ENCODE measurements at places on chromosomes 5 and 9.

DNA sequence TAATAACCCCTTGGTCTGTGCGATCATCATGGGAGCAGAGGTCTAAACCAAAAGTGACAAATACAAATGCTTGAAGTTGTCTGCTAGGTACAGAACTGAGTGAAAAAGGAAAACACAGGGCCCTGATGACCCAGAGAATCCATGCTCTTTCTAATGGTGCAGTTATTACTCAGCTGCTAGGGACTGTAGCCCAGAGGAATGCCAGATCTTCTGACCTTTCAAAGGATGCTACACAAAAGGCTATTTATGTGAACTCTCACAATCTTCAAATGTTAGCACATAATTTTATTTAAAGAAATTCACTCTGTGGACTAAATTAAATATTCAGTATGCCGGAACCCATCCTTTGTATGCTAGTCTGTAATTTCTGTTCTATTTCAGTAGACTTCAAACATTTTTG lies 79.9 kb downstream of the PRR16 start:
- DNase-seq: no peak

- peak; percentile 55 for DNase-seq
Observed at GRCh38 chr5:94849821-94850736, 231.6 kb downstream of the SLF1 start.

DNA sequence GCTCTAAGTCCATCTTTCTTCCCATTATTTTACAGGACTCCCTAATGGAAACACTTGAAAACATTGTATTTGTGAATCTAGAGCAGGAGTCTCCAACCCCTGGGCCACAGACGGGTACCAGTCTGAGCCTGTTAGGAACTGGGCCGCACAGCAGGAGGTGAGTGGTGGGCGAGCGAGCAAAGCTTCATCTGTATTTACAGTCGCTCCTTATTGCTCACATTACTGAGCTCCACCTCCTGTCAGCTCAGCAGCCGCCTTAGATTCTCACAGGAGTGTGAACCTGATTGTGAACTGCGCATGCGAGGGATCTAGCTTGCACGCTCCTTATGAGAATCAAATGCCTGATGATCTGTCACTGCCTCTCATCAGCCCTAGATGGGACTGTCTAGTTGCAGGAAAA lies 111.0 kb downstream of the MED27 start:
- no peak for DNase-seq

DNA sequence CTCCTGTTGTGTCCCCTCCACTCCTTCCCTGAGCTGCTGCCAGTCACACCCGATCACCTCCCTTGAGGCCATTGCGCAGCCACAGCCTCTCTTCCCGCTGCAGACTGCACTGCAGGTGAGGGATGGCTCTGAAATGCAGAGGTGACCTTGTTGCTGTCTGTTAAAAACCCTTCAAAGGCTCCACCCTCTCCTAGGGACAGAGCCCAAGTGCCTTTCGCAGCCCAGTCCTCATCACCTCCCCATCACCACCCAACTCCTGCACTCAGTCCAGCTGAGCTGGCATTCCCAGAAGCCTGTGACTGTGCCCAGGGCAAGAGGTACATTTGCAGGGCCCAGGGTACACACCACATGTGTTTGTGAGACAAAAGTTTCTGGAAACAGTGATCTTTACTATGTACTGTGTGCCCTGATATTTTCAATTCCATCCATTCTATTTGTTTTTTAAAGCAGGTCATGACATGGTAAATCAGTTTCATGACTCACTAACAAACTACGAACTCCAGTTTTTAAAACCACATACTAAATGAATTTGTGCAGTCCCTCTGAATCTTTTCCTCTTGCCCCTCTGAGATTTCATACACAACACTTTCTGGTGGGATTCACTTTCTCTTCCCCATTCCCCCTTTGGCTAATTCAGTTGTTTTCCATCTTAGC lies 73.0 kb upstream of the SPOCK1 start:
- DNase-seq: no peak

- DNase-seq: no peak
Observed at GRCh38 chr9:72955571-72955970, 2.7 kb upstream of the ALDH1A1 start.

GRCh38 chr5:173319646-173320045 lies 8.6 kb downstream of the STC2 start:
- DNase-seq: no peak

DNA sequence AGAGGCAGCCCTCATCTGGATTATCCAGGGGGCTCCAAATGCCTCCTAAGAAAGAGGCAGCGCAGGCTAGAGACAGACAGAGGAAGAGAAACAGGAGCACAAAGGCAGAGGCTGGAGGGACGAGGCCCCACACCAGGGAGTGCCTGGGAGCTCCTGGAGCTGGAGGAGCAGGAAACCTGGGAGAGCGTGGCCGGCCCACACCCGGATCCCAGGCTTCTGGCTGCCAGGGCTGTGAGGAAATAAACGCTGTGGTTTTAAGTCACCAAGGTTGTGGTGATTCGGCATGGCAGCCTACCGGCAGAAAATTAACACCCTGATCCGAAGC lies 165.5 kb downstream of the OLFM1 start:
- no peak for DNase-seq

GRCh38 chr9:70195456-70195855 lies 63.3 kb upstream of the SMC5 start:
- DNase-seq: no peak

GRCh38 chr5:125776656-125777139 lies 646.5 kb upstream of the GRAMD2B start:
- no peak for DNase-seq

DNA sequence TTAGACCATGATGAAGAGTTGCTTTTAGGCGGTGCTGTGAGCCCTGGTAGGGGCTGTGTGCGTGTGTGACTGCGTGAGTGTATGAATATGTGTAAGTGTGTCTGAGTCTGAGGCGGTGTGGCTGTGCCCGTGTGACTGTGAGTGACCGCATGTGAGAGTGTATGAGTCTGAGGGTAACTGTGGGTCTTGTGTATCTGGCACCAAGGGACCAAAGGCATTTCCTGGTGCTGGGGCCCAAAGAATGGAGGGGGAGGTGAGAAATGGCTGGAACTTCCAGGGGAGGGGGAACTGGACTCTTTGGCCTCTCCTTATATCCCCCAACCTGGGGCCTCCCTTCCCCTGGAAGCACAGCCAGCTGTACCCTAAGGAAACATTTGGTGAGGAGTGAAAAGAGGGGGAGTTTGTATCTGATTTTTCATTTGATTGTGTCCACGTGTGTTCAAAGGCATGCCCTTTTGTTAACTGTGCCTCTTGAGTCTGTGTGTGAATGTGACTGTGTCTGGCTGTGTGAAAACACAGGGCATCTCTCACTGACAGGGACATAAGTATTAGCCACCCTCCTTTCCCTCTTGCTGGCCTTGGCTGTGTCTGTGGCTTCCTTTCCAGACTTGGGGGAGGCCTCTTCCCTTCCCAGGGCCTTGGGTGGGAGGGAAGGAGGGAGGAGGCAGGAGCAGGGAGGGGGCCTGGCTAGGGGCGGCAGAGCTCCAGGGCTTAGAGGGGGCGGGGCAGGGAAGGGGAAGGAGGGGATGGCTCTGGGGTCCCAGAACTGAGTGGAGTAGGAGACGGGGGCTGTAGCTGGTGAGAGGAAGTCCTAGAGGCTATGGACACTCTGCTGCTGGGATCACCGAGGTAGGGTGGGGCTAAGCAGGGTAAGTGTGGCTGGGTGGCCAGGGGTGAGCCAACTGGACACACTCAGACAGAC lies 1.4 kb downstream of the IL11RA start:
- no peak for DNase-seq

DNA sequence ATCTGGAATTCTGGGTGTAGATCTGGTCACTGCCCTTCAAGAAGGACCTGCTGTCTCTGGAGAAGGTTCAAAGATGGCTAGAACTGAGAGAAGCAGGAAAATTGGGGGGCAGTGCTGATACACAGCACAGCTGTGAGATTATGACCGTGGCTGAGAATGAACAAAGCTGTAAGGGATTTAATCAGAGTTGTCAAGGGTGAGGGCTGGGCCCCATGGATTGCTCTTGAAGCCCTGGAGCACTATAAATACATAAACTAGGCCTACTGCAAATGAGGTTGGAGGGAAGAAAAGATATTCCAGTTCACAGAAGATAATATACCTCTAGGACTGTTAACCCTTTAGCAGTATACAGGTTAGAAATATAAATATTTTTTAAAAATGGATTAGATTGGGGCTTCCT lies 86.3 kb upstream of the KLF9 start:
- DNase-seq: no peak

GRCh38 chr9:72039532-72039931 lies 20.9 kb downstream of the C9orf57 start:
- DNase-seq: no peak

GRCh38 chr9:126058011-126058531 lies 268.6 kb upstream of the MVB12B start:
- no peak for DNase-seq

- DNase-seq: no peak
Observed at GRCh38 chr9:70283848-70284247, 25.1 kb downstream of the SMC5 start.

DNA sequence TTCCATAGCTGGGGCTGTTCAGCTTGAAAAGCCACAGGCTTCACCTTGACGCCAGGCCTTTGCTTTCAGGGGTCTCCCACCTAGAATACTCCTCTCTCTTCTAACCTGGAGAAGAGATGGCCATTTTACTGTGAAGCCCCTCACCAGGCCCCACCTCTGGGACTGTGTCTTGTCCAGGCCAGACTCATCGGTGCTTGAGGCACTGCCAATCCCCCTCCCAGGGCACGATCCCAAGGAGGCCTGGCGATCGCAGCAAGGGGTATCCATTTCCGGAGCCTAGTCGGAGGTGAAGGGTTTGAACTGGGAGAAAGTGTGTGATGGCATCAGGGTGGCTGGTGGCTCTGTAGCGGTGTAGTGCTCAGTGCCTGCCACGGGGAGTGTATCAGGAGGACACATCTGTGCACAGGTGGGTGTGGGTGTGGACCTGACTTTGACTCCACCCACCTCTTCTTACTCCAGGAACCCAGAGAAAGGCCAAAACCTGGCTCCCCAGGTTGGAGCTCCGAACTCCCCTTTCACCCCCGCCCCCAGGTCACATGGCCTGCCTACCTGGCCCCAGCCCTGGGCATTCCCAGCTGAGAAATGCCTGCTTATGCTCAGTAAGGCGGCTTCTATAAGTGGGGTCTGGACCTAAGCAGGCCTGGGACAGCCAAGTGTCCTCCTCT lies 27.4 kb upstream of the ENHO start:
- no peak for DNase-seq

DNA sequence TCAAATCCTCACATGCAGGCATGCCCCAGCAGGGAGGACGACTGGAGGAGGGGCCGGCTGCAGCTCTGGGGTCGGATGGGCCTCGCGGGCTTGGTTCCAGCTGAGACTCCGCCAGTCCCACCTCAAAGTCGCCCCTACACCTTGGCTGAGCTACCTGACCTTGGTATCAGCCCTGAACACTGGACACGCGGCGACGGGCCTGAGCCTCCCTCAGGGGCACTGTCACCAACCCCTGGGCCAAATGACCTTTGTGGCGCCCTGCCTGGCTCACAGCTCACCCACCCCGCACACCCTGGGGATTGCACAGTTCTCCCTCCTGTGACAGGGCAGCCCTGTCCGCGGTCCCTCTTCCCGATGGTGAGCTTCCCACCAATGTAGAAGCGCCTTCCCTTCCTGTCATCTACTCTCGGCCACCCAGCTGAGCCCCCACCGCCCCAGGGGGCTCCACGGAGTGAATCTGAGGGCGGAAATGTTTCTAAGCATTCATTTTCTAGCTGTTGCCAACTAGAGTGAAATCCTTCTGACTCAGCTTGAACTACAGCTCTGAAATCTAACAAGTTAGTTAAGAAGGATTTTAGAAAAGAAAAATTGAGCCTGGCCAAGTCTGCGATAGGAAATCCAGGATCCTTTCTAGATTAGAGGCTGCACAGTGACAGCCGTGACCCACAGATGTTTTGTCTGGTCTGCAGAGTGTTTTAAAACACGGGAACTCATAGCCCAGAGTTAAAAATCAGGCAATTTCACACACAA lies 138.9 kb upstream of the PHYKPL start:
- DNase-seq: no peak

DNA sequence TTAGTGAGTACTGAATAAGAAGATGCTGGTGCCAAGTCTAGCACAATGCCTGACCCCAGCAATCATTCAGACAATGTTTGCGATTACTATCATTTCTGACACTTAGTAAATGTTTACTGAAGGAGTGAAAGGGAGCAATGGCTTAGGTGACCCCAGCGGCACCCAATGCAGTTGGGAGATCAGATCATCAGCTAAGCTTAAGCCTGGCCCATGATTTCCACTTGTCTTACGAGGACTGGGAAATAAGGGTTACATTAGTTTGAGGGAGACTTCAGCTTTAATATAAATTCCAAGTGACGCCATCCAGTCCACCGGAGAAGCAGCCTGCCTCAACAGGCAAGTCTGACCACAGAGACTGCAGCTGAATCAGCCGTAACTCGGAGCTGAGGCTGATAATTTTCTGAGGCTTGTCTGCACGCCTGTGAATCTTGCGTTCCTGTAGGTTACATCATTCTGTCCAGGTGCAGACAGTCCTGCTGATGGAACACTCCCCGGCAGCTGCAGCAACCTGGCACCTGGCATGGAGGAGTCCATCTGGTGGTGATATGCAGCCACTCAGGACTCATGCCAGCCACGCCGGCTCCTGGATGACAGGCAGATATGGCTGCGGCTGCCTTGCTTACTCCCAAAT lies 34.9 kb upstream of the FGF1 start:
- DNase-seq: no peak

DNA sequence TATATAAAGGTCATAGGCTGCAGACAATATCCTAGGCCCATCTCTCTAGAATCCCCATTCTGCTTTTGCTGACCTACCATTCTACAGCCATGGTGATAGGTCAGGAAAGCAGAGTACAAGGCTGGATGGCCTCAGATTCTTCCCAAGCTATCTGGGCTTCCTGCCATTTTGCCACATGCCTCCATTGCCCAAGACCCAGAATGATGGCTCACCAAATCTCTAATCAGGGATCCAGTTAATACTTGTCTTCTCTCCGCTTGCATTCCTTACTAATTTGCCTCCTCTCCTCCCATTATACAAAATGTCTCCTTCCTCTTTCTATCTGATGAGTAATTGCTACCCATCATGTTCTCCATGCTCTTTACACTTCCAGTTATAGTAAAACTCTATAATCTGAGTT lies 22.7 kb upstream of the NDUFS4 start:
- no peak for DNase-seq

DNA sequence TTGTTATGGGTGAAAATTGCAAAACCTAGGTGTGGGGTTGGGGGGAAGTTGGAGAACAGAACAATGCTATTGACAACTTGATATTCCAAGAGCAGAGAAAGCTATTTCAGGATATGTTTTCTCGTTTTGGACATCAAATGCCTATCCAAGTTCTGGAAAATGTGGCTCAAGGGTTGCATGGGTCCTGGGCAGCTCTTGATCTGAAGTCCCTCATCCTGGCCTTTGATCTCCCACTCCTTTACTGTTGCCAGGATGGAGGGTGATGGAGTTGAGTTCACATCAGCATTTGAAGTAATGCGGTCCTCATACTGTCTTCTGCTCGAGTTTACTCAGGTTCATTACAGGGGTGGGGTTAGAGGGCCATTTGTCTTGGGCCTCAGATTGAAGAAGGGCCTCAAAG lies 76.9 kb upstream of the RPS23 start:
- no peak for DNase-seq

DNA sequence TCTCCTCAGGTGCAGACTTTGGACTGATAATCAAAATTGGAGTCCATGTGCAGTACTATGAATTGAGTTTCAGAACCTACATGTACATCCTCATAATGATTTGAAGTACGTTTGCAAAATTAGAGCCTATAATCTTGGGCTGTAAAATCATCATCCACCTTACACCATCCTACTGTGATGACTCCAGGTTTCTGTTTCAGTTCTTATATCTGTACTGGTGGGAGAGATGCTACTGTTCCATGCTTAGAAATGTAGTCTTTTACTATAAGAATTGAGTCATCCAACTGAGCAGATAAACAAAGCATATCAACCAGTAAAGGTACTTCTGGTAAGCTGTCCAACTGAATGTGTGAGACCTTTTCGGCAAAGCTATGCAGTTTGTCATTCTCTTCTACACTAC lies 586.3 kb upstream of the FAM174A start:
- no peak for DNase-seq

Data from CD4-positive, alpha-beta T cell treated with Interleukin-12 subunit alpha and Interleukin-12 subunit beta, for 1 hour (primary cell).